ENCODE measurements at places on chromosomes 4 and X.

DNA sequence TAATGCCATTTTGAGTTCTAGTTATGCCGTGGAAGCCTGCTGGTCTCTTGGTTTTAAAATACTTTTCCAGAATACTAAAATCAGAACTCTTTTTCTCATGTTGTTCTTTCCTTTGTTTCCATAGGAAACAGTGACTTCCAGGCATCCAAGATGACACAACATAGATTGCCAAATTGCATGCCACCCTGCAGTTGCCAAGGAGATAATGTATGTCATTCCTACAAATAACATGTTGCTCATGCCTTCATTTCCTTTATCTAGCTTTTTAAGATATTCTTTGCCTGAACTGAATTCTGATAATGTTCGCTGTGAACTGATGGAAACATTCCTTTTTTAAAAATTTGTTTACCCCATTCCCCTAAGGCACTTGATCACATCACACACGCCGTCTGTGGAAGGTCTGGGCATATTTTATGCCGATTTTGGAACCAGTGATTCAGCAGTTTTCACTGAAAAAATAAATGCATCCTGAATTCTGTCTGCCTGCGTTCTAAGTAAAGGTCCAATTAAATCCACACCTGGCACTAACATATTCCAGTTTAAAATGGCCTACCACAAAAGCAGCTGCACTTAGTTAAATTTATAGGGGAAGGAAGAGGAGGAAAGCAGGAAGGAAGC is 38.0 kb upstream of the COX7B2 start:
- no peak for DNase-seq

DNA sequence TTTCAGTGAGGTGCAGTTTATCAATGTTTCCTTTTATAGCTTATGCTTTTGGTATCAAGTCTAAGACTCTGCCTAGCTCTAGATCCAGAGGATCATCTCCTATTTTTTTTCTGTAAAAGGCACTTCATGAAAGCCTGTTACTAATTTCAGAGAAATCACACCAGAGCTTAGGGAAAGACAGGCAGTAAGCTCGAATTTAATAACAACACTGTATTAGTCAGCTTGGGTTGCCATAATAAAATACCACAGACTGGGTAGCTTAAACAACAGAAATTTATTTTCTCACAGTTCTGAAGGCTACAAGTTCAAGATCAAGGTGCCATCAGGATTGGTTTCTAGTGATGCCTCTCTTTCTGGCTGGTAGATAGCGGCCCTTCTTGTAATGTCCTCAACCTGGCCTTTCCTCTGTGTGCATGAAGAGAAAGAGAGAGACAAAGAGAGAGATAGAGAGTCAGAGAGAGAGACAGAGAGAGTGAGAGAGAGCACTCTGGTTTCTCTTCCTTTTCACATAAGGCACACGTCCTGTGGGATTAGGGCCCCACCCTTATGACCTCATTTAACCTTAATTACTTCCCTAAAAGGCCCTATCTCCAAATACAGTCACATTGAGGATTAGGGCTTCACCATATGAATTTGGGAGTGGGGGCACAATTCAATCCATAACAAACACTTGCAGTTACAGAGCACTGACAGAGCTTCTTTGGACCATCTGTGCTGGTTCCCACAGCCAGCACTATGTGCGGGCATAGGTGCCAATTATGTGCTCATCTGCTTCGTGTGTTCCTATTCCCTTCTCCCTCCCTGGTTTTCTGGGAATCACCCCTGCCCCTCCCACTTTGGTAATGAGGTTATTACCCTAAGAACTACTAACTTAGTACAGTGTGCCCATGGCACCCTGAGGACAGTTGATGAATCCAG is 114.8 kb upstream of the MED14 start:
- no peak for DNase-seq

DNA sequence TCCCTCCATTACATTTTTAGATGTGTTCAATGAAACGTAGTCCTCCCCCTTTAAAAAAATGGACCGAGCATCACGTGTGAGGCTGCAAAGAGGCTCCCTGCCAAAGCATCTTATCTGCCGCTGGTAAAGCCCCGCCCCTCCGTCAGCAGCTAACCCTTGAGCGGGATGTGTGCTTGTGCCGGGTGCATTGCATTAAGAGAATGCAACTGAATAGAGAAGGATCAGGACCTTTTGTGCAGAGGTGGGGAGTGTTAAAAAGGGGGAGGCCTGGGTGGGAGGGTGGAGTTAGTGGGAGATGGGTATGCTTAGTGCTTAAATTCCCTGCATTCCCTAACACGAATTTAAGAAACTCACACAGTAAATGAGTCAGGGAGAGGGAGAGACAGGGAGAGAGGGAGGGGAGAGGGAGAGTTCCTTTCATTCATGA is 66.0 kb downstream of the TBL1X start:
- peak; percentile 41 for DNase-seq

DNA sequence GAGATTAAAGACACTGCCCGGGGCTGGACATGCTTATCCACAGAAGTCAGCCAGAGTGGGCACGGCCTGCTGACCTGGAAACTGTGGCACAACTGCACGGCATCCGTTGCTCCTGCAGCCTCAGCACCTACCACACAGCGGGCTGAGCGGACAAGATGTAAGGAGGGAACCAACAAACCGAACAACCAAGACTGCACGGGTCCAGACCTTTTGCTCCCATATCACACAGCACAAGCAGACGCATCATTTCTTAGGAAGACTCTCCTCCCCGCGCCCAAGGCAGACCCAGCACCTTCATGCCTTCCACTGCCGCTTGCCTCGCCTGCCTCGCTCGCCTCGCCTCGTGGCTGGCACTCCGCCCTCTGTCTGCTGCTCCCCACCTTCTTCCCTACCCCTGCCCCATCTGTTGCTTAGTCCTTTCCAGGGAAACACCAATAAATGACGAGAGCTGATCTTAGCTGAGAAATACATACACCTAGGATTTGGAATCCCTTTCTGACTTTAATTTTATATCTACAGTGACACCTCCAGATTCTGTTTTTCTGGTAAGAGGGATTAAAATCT is 79.0 kb downstream of the AFAP1 start:
- no peak for DNase-seq

DNA sequence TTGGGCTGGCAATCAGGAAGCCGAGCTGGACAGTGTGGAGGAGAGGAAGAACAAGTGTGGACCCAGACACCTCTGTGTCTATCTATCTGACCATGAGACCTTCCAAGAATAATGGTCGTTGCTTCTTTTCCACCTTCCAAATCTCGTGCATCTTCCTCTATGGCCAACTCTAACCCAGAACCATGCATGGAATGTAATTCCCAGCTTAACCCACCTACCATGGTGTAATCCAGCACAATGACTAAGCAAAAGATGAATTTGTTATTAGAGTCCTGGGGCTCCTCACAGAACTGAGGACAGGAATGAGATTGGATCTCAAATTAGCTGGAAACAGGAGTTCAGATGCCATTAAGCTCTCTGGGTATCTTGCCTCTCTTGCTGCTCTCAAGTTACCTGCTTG is 17.4 kb upstream of the TMEM184C start:
- DNase-seq: no peak

- DNase-seq: no peak
Observed at GRCh38 chrX:54178100-54178940, 4.7 kb downstream of the FAM120C start.

GRCh38 chr4:6606465-6607235 is 31.7 kb downstream of the MAN2B2 start:
- no peak for DNase-seq

GRCh38 chr4:164800786-164801185 is 46.9 kb downstream of the SMIM31 start:
- no peak for DNase-seq

DNA sequence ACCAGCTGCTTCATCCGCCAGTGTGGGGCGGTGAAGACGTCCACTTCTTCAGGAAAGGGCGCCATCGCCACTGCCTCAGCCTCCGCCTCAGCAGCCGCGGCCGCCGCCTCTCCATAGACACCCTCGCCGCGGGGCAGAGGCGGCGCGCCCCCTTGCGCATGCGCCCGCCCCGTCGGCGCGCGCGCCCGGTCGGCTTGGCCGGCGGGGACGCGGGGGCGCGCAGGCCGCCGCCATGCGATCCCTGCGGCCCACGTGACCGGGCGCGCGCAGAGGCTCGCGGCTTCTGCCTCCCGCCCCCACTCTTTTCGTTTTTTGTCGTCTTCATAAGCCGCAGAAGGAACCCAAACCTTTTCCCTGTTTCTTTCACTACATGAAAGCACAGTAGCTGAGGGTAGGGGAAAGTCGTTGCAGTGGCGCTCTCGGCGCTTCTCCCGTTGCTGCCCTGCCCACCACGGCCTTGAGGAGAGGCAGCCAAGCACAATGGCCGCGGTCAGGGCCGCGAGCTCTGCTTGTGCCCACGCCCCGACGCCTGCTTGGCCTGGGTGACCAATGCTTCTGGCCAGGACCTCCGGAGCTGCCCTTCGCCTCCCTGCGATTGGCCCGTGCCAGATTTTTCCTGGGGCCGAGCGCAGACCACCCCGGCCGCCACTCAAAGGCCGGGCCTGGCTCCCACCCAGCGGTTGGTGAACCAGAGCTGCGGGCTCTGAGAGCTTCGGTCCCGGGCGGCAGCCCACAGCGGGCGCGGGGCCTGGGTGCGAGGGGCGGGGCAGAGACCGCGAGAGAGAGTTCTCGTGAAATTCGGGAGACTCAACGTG is at the start of gene FBXL5:
FBXL5 (minus strand) TSS at position 135 of the 815 bp plus-strand sequence; CDS start at position 65, 70 bp downstream.
- peak; percentile 80 for DNase-seq

DNA sequence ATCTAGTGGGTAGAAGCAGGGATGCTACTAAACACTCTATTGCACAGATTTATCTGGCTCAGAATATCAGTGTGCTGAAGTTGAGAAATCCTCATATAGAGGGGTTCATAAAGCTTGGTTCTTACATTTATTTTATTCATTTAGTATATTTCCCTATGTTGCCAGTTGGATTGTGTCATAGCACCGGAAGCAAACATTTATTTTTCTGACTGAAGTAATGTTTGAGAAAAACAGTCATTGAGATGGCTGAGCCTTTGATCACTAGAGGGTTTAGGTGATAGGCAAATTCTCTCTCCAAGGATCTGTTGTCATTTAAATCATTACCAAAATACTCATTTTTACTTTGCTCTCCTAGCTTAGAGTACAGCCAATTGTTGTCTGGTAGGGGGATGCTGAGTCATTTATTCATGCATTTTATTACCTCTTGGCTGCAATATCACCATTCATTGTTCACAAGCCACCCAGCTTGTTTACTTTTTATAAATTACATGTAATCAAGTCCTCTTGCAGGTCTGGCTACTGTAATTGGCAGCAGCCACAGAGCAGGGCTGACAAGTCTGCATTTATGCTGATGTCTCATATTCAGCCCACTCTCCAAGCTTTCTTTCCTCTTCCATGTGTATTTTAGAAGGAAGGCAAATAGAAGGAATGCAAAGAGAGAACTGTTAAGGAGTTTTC is 15.2 kb downstream of the GAB1 start:
- no peak for DNase-seq

DNA sequence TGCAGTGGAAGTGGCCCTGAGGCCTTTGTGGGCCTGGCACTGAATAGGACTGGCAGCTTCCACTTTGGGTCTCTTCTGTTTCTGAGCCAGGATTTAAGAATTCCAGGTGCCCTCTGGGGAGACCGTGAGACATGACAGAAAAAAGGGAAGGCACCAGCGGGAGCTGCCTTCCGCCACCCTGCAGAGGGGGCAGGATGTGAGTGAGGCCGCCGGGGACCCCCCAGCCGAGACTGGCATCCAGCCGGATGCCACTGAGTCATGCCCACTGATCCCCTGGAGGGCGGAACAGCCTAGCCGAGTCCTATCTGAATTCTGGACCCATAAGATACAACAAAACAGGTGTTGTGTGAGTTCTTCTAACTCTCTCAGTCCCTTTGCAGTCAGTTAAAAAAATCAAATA is 41.3 kb downstream of the C4orf50 start:
- no peak for DNase-seq

DNA sequence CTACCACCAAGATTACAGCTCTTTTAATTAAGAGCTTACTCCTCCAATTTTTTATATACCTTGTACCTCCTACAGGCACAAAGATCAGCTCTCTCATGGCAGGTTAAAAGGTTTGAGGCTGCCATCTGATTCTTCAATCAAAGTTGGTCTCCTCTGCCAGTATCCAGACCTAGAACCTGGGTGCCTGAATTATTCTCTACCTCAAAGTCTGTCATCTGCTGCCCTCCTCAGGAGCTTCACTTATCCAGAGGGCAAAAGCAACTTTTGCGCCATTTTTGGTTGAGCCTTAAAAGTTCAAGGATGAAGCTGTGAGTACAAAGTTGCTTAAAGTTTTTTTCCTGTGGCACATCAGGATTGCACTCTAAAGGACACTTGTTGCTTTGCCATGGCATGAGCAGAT is 343.7 kb upstream of the PPP1R2C start:
- no peak for DNase-seq

- DNase-seq: no peak
Observed at GRCh38 chr4:156169011-156169410, 215.3 kb upstream of the CTSO start.

DNA sequence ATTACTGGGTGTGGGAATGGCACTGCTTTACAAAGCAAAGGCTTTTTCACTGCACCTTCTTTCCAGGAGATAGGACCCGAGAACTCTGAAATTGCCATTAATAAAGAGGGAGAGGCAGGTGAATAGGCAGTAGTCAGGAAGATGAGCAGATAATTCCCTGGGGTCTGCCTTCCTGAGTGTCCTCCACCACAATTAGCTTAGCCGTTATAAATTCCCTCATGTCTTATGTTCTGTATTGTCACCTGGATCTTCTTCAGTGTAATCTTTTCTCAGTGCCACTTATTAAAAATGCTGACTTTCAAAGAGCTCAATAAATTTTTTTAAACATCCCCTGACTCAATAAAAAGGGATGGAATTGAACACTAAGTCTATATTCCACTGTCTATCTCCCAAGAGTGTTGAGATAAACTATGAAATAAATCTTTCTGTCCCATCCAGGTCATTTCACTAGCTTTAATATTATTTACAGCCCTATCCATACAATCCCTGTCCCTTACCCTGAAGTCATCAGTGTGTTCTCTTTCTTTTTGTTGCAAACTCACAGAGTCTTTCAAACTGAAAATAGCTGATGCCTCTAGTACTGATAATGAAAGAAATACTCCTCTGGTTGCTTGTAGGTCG is 272.2 kb upstream of the NRK start:
- no peak for DNase-seq

DNA sequence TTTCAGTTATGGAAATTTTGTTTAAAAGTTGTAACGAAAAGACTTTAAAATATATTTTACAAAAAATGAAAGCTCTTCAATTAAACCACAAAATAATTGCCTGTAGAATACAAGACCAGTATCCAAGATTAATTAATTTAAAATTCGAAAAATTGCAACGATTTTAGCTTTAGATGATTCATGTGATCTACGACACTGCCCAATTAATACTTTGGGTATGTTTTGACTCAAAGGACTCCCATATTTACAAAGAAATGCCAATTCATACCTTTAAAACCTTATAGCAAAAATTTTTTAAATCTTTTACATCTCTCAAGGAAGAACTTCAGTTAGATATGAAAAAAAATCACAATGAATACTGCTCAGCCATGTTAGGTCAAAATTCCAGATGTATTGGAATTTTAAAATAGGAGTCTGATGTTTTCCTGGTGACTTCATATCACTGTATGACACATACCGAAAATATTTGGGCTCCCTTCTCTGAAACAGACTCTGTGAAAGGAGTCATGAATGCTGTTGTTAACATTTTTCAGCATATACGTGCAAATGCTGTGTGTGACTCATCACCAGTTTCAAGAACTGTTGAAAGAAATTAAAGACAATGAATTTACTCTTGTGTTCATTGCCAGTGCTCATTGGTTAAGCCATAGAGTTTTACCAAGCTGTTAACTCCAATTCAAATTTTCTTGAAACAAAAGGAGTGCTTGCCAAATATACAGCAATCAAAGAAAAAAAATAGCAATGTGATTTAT is 13.8 kb upstream of the SMS start:
- DNase-seq: no peak

GRCh38 chr4:57364255-57364654 is 254.1 kb upstream of the IGFBP7 start:
- no peak for DNase-seq
